ENCODE measurements at places on chromosomes 2 and 18.
A peak's percentile ranks its signal among the peaks of the same experiment; 100 is the strongest.

- DNase-seq = no peak
- H3K27ac ChIP-seq = no peak overlapping the region
- H3K27me3 ChIP-seq = no peaks in the 10 kb centered on the region
- H3K36me3 ChIP-seq = no peaks in the 10 kb centered on the region
- no peaks in the 10 kb centered on the region for H3K4me1 ChIP-seq
Observed at GRCh38 chr18:40956213-40956612, 998.8 kb upstream of the PIK3C3 start.

- no peak for DNase-seq
- no peak overlapping the region for H3K27ac ChIP-seq
- H3K4me1 ChIP-seq = no peaks in the 10 kb centered on the region
- peaks cover 28% of the 10 kb centered on the region for H3K27me3 ChIP-seq
Observed at GRCh38 chr2:45020439-45020838, 11.2 kb upstream of the SIX2 start.

- H3K4me1 ChIP-seq = no peaks in the 10 kb centered on the region
- DNase-seq = peak; percentile 23
- no peak overlapping the region for H3K27ac ChIP-seq
- H3K36me3 ChIP-seq = no peaks in the 10 kb centered on the region
- H3K4me3 ChIP-seq = no peak overlapping the region
Observed at GRCh38 chr2:100730290-100730868, 89.6 kb upstream of the NPAS2 start.

DNA sequence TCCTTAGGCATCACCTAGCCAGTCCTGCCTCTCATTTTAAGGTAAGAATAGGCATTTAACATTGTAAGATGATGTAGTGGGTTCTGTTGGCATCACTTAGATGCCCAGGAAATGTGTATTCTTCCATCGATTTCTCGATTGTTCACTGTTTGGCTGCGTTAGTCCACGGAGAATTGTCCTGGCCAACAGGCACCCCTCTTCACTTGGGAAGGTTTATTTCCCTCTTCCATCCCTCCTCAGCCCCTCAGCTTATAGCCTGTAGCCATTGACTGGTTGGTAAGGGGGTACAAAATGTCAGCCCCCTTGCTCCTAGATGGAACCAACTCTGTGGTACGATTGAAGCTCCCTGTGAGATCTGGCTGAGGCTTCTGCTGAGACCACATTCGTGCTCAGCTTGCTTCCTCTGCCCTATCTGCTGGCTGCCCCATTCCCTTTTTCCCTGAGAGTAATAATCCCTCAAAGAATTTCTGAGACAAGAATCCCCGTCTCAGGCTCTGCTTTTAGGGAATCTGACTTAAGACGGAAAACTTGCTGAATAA is 43.4 kb downstream of the PLEKHA3 start:
- no peak for DNase-seq
- H3K27ac ChIP-seq = no peak overlapping the region
- H3K36me3 ChIP-seq = peaks cover 4% of the 10 kb centered on the region
- H3K4me3 ChIP-seq = peak overlapping the region; percentile 74
- no peaks in the 10 kb centered on the region for H3K27me3 ChIP-seq

GRCh38 chr2:186108470-186108869 is 369.9 kb downstream of the FSIP2 start:
- H3K27ac ChIP-seq = no peak overlapping the region
- no peaks in the 10 kb centered on the region for H3K36me3 ChIP-seq
- no peak for DNase-seq
- no peaks in the 10 kb centered on the region for H3K4me1 ChIP-seq

DNA sequence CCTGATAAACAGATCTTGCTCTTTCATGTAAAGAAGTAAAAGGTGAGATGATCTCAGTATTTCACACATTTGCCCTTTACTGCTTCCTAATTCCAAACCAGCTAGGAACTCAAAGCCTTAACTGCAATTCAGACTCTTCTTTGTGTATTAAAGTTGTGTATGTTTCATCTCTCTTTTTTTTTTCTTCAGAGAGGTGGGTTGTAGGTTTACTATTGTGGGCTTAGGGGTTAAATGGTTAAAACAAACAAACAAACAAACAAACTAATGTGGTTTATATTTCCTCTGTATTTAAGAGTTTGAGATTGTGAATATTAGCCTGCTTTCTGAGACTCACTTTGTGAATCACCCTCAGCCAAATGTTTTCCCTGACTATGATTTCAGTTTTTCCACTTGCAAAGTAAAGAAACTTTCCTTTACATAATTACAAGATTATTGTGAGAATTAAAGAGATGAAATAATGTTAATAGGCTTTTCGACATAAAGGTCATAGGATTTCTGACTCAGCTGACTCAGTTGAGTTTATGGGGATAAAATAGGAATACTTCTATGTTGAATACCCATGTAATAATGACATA is 2.8 kb downstream of the GULP1 start:
- peaks cover 22% of the 10 kb centered on the region for H3K27me3 ChIP-seq
- H3K4me3 ChIP-seq = no peak overlapping the region
- H3K4me1 ChIP-seq = no peaks in the 10 kb centered on the region
- DNase-seq = no peak
- H3K27ac ChIP-seq = no peak overlapping the region

GRCh38 chr2:108390340-108390739 is 12.6 kb downstream of the SULT1C4 start:
- H3K27me3 ChIP-seq = no peaks in the 10 kb centered on the region
- H3K4me1 ChIP-seq = no peaks in the 10 kb centered on the region
- no peak overlapping the region for H3K27ac ChIP-seq
- H3K4me3 ChIP-seq = no peak overlapping the region
- no peaks in the 10 kb centered on the region for H3K36me3 ChIP-seq
- no peak for DNase-seq
